ENCODE measurements at places on chromosomes 11 and 22.

DNA sequence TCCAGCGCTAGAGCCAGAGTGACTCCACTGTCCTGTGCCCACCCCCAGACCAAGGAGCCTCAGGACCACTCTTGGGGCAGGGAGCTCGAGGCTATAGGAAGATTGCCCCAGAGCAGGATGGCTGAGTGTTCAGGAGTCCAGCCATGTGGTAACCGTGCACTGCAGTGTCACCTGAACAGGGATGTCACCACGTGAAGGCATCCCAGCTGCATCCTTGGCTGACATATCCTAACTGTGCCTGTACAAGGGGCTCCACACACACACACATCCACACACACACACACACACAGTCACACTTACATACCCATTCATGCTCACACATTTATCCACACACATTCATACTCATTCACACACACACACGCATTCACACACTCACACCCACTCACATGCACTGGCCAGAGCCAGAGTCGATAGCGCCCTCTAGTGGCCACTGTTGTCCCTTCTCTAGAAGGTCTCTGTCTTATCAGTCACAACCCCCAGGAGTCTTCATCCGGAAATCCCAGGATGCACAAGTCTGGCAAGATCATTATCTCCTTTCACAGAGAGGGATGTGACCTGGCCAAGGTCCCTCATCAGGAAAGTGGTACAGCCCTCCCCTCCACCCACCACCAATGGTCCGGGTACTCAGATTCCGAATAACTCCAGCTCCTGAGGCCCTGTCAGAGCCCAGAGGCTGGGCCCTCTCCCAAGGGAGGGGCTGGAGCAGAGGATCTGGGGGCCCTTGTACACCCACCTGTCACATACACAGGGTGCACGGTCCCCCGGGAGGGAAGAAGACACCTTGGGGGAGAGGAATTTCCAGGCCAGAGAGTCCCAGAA is 55.1 kb downstream of the IGLL5 start:
- no peak for DNase-seq

GRCh38 chr11:32087597-32087996 is 3.3 kb upstream of the RCN1 start:
- DNase-seq: no peak

GRCh38 chr11:32446227-32446626 is 10.9 kb upstream of the WT1 start:
- DNase-seq: no peak

DNA sequence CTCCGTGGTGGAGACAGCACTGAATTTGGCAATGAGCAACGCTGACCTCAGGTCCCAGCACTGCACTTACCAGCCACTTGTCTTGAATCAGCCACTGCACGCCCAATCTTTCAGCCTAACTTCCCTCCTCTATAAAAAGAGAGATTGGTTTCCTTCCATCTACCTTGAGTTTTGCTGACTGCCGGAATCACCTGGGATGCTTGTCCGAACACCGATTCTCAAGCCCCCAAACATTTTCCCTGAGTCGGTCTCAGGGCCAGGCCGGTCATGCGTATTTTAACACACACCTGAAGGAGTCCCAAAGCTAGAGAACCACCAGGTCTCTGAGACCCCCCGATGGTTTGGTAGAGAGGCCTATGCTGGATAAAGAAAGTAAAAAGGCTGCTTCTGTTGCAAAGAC is 131.5 kb downstream of the SPATA19 start:
- DNase-seq: no peak

- DNase-seq: no peak
These were observed 16.9 kb downstream of the CAPN5 start for GRCh38 chr11:77083566-77084245.

DNA sequence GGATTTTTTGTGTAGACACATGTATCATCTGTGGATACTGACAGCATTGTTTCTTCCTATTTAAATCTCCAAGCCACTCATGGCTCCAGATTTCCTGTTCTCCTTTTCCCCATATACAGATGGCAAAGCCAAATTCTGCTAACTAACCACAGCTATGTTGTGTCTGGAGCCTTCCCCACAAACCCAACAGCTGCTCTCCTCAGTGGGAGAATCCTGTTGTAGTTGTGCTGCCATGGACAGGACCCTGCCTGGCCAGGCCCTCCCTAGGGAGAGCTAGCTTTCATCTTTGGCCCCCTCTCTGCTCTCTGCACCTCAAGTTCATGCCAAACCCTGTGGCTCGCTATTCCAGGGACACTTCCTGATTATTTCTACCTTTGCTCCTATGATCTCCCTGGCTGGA is 106.4 kb upstream of the CCDC90B start:
- no peak for DNase-seq

GRCh38 chr11:70456921-70457532 is 58.7 kb downstream of the CTTN start:
- no peak for DNase-seq

GRCh38 chr22:36081023-36081431 is 52.4 kb upstream of the RBFOX2 start:
- DNase-seq: no peak

DNA sequence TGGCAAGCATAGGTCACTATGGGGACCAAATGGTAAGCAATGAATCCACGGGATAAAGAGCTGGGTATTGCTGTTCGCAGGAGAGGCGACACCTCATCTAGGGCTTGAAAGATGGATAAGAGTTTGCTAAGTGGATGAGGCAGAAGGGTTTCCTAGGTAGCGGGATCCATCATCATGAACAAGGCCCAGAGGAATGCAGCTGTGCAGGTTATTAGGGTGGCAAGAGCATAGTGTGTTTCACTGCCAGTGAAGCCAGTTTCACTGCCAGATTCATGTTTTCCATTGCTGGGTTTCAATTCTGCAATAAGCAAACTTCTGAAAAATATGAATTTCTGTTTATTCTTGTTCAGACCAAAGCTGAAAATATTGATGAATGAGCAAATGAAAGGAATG is 27.2 kb downstream of the WEE1 start:
- DNase-seq: no peak

GRCh38 chr11:67020949-67021348 is 2.0 kb upstream of the SYT12 start:
- DNase-seq: no peak
